Stimulated activated CD8-positive, alpha-beta memory T cell treated with anti-CD3 and anti-CD28 coated beads, Interleukin-7, amount 100 ng/mL, for 1 hour (primary cell): ENCODE measurements at places on chromosomes 1 and 21.

GRCh38 chr1:35844826-35845225 lies 37.0 kb downstream of the AGO4 start:
- no peak for DNase-seq

DNA sequence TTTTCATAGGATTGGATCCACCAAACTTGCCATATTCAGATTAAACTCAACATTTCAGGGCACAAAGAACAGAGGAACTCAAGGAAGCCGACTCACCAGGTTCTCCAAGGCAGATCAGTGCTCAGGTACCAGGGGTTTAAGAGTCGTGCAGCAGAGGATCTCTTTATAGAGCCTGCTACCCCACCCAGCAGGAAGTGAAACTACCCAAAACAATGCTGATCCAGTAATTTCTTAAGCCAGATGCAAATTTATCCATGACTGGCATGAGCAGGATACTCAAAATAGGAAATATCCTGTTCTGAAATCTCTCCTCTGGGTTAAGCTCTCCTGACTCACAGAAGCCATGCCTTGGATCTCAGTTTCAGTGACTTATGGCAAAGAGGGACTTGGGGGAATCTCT lies at the start of gene SPRR2A:
Gene SPRR2A, minus strand, starts transcription at position 138 of the 400 bp plus-strand sequence. CDS start 777 bp downstream, outside the sequence.
- no peak for DNase-seq

- DNase-seq = no peak
These were observed 6.0 kb downstream of the HES3 start for GRCh38 chr1:6249739-6250689.

GRCh38 chr1:226629210-226629895 lies 80.8 kb downstream of the STUM start:
- no peak for DNase-seq

GRCh38 chr1:105556266-105556665 lies 1500.2 kb upstream of the PRMT6 start:
- DNase-seq = no peak

DNA sequence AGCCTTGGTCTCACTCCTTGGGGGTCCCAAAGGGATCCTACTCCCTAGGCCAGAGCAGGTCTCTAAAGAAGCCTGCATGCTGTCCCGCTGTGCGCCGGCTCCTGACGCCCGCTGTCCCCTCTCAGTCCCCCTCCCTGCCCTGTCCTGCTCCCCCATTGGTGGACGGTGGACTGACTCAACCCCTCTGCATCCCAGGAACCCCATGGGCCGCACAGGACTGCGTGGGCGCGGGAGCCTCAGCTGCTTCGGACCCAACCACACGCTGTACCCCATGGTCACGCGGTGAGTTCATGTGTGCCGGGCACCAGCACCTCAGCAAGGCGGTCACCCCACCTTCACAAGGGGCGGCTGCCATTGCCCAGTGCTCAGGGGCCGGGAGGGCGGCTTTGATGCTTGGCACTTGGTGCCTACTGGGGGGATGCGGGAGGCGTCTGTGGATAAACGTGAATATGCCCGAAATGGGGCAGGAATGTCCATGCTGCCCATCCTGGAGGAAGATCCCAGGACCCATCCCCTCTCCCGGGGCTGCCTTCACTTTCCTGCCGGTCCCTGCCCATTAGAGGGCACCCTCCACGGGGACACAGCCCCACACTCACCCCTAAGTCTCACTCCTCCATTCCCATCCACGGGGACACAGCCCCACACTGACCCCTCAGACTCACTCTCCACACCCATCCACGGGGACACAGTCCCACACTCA lies 20.2 kb upstream of the LRRC3 start:
- DNase-seq = no peak

DNA sequence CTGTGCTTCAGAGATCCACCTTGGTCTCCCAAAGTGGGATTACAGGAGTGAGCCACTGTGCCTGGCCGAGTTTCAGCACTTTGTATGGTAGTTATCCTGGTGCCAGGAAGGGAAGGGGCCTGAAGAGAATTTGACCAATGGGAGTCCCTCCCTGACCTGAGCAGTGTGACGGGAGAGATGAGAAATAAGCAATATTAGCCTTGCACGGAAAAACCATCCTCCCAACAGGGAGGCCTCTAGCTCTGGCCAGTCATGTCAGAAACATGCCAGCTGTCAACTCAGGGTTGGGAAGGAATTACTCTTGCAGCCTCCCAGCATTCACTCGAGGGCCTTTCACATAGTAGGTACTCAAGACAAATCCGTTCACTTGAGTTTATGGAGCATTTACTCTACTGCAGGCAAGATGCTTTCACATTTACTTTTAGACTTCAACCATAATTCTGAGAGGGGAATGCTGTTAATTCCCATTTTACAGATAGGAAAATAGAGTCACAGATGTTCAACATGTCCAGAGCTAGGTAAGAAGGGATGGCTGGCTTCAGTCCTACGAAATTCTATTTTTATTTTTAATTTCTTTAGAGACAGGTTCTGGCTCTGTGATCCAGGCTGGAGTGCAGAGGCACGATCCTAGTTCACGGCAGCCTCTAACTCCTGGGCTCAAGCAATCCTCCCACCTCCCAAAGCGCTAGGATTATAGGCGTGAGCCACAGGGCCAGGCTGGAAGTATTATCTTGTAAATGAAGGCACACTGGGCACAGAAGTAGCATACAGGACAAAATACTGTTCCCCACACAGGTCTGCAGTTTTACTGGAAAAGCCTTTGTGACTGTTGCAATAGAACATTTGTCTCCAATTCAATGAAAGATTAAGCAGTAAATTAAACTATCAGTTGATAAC lies 3.2 kb upstream of the ATP13A2 start:
- DNase-seq = no peak

GRCh38 chr1:63103682-63104081 lies 218.7 kb upstream of the FOXD3 start:
- DNase-seq = no peak

- no peak for DNase-seq
These were observed 10.4 kb downstream of the RBBP5 start for GRCh38 chr1:205111354-205111753.

DNA sequence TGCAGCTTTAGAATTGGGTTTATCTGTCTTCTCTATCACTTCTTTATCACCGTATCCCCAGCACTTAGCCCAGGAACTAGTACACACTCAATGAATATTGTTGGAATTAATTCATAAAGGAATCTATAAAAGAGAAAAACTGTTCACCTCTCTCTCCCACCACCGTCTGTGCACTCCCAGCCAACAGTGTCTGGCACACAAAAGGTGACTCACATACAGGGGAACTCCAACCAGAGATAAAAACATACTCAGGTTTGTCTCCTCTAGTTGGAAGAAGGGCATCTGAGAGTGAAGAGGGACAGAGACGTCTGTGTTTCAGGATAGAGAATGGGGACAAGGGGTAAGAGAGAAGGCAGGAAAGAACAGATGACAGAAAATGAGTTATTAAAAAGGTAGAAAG lies 10.0 kb downstream of the ITLN1 start:
- DNase-seq = no peak

- no peak for DNase-seq
These were observed 48.8 kb downstream of the PIK3CD start for GRCh38 chr1:9700340-9700739.

- DNase-seq = no peak
These were observed 55.3 kb upstream of the BOLA1 start for GRCh38 chr1:149844101-149844500.

DNA sequence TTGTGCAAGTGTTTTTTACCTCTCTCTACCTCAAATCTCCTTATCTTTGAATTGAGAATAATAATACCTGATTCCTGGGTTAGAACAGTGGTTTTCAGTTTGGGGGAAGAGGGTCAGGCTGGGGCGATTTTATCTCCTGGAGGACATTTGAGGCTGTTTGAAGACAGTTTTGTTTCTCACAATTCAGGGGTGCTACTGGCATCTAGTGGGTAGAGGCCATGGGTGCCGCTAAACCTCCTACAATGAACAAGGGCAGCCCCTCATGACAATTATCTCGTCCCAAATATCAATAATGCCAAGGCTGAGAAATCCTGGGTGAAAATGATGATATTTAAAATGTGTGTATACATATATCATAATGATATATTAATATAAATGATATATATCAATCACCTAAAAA lies 139.1 kb upstream of the USH2A start:
- DNase-seq = no peak

DNA sequence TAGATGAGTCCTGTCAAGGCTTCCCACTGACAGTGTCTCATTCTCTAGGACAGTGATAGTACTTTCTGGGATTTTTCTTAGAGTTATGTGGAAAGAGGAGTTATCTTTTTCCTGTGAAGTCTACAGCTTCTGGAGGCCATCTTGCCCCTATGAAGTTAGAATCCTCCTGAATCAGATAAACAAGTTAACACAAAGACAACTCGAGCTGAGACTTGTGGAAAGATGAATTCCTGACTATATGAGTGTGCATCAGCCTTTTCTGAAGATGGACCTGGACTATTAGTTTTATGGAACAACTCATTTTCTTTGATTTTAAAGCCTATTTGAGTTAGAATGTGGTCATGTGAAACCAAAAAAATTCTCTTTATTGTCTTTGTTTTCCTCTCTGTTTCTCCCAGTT lies 290.9 kb downstream of the LRRIQ3 start:
- no peak for DNase-seq

DNA sequence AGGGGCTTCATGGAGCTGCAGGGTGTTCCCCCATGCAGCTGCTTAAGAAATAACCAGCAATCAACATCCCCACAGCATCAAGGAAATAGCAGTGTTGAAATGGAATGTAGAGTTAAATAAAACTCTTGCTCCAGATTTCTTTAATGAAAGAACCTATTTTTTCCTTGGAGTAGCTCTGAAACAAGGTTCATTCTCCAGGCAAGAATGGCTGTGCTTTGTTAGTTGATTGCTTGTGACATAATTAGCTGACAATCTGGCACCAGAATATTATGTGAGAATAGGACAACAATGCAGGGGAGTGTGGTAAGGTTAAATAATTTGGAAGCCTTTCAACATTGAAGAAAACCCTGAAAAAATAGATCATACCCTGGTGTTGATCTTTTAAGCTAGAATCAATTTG lies 254.2 kb upstream of the RRP15 start:
- no peak for DNase-seq

DNA sequence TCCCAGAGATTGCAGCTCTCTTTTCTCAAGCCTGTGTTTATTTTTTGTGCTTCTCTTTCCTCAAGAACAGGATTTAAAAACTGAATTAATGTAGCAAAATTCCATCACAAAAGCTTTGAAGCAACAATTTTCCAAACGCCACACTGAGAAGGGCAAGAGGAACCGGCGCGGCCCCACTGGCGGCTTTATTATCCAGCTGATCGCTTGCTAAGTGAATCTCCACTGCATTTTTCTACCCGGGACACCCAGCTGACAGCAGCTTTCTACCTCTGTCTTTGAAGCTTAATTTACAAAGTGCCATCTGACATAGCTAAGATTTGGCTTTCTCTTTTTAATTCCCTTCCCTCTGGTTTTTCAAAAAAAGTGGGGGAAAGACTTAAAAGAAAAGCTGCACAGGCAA lies 369.3 kb upstream of the C1orf174 start:
- DNase-seq = no peak

GRCh38 chr1:212013672-212014071 lies 21.7 kb downstream of the INTS7 start:
- DNase-seq = no peak

DNA sequence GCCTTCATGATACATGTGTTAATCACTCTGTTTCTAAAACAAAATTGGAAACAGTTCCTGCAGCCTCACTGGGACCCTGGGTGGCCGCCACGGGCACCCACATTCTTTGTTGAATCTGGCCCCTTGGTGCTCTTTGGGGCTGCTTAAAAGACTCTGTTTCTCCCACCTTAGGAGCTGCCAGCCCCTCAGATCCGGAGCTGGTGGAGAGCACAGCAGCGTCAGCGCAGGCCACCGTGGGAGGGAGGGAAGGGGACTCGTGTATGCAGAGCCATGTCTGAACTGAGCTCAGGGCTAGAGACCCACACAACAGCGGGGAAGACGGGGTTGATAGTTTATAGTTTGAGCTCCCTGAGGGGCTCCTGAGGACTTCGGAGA lies 121.2 kb downstream of the CNIH3 start:
- DNase-seq = no peak

DNA sequence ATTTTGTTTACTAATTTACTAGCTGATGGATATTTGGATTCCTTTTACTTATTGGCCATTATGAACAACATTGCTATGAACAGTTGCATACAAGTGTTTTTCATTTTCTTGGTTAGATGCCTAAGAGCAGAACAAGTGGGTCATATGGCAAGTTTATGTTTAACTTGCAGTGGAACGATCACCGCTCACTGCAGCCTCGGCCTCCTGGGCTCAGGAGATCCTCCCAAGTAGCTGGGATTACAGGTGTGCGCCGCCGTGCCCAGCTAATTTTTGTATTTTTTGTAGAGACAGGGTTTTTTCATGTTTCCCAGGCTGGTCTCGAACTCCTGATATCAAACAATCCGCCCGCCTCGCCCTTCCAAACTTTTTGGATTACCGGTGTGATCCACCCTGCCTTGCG lies 820.5 kb upstream of the TMPRSS15 start:
- no peak for DNase-seq

DNA sequence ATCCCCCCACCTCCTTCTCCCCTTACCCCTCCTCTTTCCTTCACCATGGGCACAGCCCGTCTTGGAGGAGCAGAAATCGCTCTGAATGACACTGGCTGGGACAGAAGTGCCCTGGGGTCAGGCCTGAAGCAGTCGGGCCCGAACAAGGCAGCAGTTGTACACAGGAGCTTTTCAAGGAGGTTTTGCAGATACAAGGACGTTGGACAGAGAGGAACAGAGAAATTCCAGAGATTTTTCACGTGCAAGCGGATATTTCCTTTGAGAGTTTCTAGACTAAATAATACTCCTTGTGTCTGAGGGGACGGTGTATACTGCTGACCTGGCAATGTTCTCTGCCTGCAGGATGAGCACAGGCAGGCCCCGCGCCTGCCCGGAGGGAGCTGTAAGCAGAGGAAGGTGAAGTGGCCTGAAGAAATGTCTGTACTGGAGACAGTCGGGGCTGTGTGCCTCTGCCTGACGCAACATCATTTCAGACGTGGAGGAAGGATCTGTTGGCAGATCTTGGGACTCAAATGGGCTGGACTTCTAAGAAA lies 95.3 kb upstream of the SLC25A33 start:
- DNase-seq = no peak

GRCh38 chr1:203671047-203671446 lies 44.4 kb downstream of the ATP2B4 start:
- DNase-seq = no peak

- DNase-seq = no peak
These were observed 12.3 kb downstream of the MAN1C1 start for GRCh38 chr1:25628741-25629421.

GRCh38 chr1:230901671-230902070 lies 33.4 kb upstream of the C1orf198 start:
- DNase-seq = no peak

- no peak for DNase-seq
These were observed 22.6 kb downstream of the AK4 start for GRCh38 chr1:65170511-65171142.

GRCh38 chr1:151137789-151138188 lies 8.6 kb downstream of the SEMA6C start:
- DNase-seq = no peak

- DNase-seq = no peak
These were observed 182.3 kb downstream of the KCTD3 start for GRCh38 chr1:215749414-215749813.

GRCh38 chr1:242216368-242216767 lies 217.5 kb upstream of the MAP1LC3C start:
- no peak for DNase-seq
